ENCODE measurements at places on chromosomes 4 and X.

- no peak for DNase-seq
Observed at GRCh38 chr4:157043131-157043530, 32.8 kb upstream of the GLRB start.

DNA sequence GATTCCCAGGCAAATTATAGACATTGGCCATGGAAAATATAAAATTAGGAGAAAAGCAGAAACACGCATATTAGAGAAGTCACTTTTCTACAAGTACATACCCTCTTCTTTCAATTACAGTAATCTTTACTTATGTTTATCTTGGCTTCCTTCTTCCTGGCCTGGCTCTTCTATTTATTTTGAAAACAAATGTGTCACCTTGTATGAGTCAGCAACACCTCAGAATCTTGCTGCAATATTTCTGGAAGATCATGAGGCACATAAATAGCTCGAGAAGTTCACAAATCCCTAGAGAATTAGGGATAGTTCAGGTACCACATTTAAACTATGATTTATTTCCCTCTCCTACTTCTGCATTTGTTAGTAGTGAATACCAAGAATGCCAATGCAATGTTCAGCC lies 124.6 kb downstream of the ANOS1 start:
- DNase-seq, result no peak

DNA sequence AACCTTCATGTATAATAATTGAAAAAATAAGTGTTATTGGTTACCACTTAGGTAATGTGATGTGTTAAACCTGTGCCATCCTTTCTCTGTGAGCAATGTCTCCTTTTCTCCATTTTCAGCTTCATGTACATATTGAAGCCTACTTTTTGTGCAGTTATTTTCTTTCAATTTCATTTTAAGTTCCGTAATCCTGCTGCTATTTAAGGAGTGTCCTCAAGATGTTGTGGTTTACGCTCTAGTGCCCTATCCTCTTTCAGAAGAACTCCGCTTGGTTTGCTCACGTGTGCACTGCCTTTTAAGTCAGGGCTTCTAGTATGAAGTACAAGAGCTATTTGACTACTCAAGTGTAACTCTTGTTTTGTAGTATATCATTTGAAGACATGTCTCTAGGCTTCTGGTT lies 2253.2 kb upstream of the TENM3 start:
- DNase-seq, result no peak

GRCh38 chrX:132810488-132810887 lies 147.9 kb downstream of the HS6ST2 start:
- DNase-seq, result no peak

DNA sequence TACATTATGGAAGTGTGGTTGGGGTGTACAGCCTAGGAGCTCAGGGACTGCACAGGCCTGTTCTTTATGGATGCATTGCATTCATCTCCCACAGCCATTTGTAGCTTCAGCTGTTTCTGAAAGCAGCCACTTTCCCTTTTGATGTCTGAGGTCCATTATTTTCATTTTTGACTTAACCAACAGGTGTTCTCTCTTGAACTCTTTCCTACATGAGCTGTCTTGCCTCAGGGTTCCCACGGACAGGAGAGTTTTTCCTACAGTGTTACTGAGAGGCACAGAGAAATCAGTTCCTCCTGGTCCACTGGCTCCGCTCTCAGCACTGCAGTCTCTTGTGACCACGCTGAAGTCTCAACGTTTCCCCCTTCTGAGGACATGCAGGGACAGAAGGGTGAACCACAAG lies 87.2 kb downstream of the RASL11B start:
- DNase-seq, result no peak
